ENCODE measurements at places on chromosomes 11 and 22.
A peak's percentile ranks its signal among the peaks of the same experiment; 100 is the strongest.

- DNase-seq: no peak
Measured at GRCh38 chr11:77309401-77310085, 8.1 kb upstream of the GDPD4 start.

GRCh38 chr11:131979364-131979763 lies 608.9 kb downstream of the NTM start:
- no peak for DNase-seq

- no peak for DNase-seq
Measured at GRCh38 chr11:121683791-121684190, 231.0 kb upstream of the SORL1-AS1 start.

GRCh38 chr11:121113611-121114010 lies 12.6 kb downstream of the TECTA start:
- no peak for DNase-seq

DNA sequence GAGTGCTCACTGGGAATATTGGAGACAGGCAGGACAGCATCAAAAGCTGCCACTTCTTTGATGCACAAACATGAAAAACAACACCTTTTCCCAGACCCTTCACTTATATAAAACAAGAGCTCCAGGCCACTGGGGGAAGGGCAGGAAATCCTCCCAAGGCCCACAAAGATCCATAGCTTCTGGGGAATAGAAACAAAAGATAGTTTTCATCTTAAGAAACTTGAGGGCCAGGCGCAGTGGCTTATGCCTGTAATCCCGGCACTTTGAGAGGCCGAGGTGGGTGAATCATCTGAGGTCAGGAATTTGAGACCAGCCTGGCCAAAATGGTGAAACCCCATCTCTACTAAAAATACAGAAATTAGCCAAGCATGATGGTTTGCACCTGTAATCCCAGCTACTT lies 15.3 kb downstream of the RTL6 start:
- no peak for DNase-seq

DNA sequence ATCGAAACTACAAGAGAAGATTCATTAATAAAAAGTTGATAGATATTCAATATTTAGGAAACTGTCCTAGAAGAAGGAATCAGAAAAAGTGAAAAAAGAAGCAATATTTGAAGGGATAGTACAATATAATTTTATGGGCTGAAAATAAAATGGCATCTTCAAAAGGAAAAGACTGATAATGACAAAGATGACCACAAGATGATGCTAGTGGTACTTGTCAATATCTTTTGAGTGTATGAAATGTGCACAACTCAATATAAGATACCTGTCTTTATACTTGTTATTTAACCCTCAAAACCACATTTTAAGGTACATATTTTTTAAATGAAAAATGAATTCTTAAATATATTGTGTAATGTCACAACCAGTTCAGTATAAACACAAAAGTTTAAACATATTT lies 1059.6 kb upstream of the RAG2 start:
- no peak for DNase-seq

- DNase-seq: no peak
Measured at GRCh38 chr11:2975594-2975993, 16.5 kb downstream of the NAP1L4 start.

GRCh38 chr11:15034687-15035267 lies 38.6 kb upstream of the CALCB start:
- DNase-seq: no peak

- DNase-seq: no peak
Measured at GRCh38 chr11:66325263-66325671, 8.4 kb upstream of the CD248 start.

DNA sequence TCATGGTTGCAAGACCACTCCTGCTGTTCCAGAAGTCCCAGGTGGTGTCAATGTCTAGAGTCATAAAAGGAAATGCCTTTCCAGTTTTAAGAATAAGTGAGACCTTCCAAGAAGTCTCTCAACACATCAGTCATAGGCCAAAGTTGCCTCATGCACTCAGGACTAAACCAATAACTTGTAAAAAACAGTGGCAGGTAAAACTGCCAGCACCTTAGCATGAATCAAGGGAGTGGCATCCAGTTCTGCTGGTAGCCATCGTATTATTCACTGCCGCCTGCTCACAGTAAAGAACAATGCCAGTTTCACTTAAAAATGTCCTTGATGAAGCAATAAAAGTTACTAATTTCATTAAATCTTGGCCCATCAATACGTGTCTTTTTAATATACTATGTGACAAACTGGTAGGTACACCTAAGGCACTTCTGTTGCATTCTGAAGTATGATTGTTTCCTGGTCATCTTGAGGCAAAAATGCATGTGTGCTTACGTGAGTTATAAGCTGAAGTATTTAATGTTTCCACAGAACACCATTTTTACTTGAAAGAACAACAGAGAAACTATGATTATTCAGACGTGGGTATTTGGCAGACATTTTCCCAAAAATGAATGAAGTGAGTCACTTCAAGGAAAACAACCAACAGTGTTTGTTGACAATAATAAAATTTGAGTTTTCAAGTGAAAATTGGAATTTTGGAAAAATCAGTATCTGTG lies 125.2 kb upstream of the SNX19 start:
- no peak for DNase-seq

GRCh38 chr22:50141891-50142363 lies 28.6 kb upstream of the PANX2 start:
- DNase-seq: no peak

GRCh38 chr22:31853736-31854495 lies 90.4 kb upstream of the YWHAH start:
- no peak for DNase-seq

GRCh38 chr11:129383060-129383459 lies 7.4 kb downstream of the BARX2 start:
- no peak for DNase-seq

GRCh38 chr11:129896062-129896461 lies 684 bp upstream of the NFRKB start:
- no peak for DNase-seq

DNA sequence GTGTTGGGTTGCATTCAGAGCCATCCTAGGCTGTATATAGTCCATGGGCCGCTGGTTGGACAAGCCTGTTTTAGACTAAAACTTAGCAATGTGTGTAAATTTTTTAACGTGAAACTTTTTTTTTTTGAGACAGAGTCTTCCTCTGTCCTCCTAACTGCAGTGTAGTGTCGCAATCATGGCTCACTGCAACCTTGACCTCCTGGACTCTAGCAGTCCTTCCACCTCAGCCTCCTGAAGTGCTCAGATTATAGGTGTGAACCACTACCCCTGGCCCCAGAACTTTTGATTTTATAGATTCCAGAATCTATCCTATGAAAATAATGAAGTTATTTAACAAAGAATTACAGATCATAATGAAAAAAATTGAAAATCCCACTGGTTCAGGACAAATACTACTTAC lies 29.9 kb upstream of the PANX2 start:
- DNase-seq: no peak

- no peak for DNase-seq
Measured at GRCh38 chr11:92580908-92581307, 356.3 kb downstream of the FAT3 start.

DNA sequence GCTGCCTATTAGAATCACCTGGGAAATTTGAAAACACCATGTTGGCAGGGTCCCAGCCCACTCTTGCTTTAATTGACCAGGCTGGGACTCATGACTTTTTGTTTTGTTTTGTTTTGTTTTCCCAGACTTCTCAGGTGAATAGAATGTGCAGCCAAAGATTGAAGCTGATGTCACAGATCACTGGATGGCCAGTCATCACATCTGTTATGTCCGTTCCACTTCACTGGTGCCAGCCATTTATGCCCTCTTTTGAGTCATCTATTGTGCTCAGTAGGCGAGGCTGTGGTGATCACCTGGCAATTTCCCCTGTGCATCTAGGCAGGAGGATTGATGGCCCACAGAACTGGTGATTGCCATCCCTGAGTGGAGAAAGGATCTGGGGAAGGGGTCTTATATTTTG lies 297.3 kb downstream of the INSC start:
- DNase-seq: peak; percentile 7

GRCh38 chr11:33940538-33940815 lies 48.6 kb upstream of the LMO2 start:
- no peak for DNase-seq

All from GM12878 (cell line).